ENCODE measurements at places on chromosomes 4 and X.
A peak's percentile ranks its signal among the peaks of the same experiment; 100 is the strongest.

- H3K27me3 ChIP-seq, result no peaks in the 10 kb centered on the region
- H3K4me1 ChIP-seq, result no peaks in the 10 kb centered on the region
- H3K4me3 ChIP-seq, result no peak overlapping the region
These were observed 71.0 kb downstream of the UCHL1 start for GRCh38 chr4:41327770-41328169.

DNA sequence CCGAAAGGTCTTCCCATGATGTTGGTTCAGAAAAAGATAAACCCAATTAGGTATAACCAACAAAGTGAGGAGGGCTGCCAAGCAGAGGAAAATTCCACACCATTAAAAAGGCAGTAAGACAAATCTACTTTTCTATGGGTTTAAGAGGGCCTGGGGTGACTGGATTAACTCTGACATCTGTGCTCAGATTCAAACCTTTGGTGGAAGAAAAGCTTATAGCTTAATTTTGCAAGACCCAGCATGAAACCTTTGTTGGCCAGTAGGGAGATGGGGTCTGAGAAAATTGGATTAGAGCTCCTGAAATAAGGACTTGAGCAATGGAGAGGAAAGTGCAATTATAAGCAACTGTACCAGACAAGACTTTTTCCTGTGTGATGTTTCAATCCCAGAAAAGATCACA is 104.2 kb downstream of the KDR start:
- DNase-seq, result no peak
- no peaks in the 10 kb centered on the region for H3K27me3 ChIP-seq
- no peaks in the 10 kb centered on the region for H3K36me3 ChIP-seq
- H3K4me3 ChIP-seq, result no peak overlapping the region
- H3K4me1 ChIP-seq, result no peaks in the 10 kb centered on the region

GRCh38 chr4:137663251-137664045 is 131.2 kb upstream of the PCDH18 start:
- no peak overlapping the region for H3K4me3 ChIP-seq
- peak overlapping the region; percentile 94 for H3K27ac ChIP-seq
- peaks cover 24% of the 10 kb centered on the region for H3K4me1 ChIP-seq
- H3K27me3 ChIP-seq, result no peaks in the 10 kb centered on the region

GRCh38 chrX:80285131-80285773 is 135.0 kb upstream of the TENT5D start:
- no peaks in the 10 kb centered on the region for H3K4me1 ChIP-seq
- no peaks in the 10 kb centered on the region for H3K27me3 ChIP-seq
- peak; percentile 30 for DNase-seq
- no peak overlapping the region for H3K4me3 ChIP-seq

GRCh38 chr4:76747563-76747962 is 150.4 kb downstream of the SOWAHB start:
- DNase-seq, result no peak
- no peak overlapping the region for H3K4me3 ChIP-seq
- peak overlapping the region; percentile 42 for H3K27ac ChIP-seq
- H3K4me1 ChIP-seq, result peaks cover 14% of the 10 kb centered on the region

GRCh38 chrX:13179100-13179499 is 134.7 kb upstream of the FAM9C start:
- H3K36me3 ChIP-seq, result no peaks in the 10 kb centered on the region
- no peaks in the 10 kb centered on the region for H3K27me3 ChIP-seq
- DNase-seq, result no peak
- no peak overlapping the region for H3K27ac ChIP-seq
- no peaks in the 10 kb centered on the region for H3K4me1 ChIP-seq
- no peak overlapping the region for H3K4me3 ChIP-seq

GRCh38 chrX:9530848-9531274 is 66.0 kb downstream of the TBL1X start:
- H3K4me3 ChIP-seq, result no peak overlapping the region
- H3K36me3 ChIP-seq, result no peaks in the 10 kb centered on the region
- peak overlapping the region; percentile 15 for H3K27ac ChIP-seq
- DNase-seq, result peak; percentile 81

- H3K4me1 ChIP-seq, result no peaks in the 10 kb centered on the region
- H3K36me3 ChIP-seq, result no peaks in the 10 kb centered on the region
- H3K27me3 ChIP-seq, result no peaks in the 10 kb centered on the region
- H3K4me3 ChIP-seq, result no peak overlapping the region
These were observed 3.5 kb upstream of the VMA21 start for GRCh38 chrX:151393514-151393913.

DNA sequence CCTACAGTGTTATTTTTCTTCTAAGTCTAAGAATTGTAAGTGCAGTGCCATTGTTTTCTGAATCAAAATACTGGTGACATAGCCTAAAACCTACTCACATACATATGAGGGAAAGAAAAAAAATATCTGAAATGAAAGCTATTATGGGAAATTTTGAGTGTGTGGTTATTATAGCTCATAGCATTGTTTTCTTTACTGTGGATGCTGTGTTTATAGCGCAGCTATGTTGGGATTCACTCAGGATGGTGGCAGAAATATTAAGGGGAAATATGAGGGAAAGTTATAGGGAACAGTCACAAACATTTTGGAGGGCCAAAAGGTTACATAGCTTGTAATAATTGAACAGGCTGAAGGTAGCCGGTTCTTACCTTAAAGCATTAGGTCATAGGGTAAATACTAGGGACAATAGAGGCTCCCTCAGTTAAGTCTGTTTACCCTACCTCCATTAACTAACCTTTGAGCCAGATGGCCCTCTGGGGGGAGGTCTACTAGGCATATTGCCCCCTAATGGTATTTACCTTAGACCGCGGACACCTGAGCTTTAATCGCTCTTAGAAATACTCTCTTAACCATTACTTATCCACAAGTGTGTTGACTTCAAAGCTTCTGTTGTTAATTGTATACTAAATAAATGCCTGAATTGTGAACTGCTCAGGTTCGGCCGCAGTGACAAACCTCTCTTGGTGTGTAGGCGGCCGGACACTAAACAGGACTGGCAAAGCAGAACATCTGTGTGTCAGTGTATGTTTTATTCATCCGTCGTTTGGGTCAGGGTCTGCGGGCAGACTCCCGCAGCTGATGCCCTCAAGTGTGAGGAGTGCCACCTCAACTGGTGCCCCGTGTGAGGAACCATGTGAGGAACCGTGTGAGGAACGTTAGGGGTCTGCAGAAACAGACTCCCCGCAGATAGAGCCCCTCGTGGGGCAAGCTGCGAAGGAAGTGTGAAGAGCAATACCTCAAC is 21.3 kb upstream of the SULT1B1 start:
- no peaks in the 10 kb centered on the region for H3K27me3 ChIP-seq
- H3K4me3 ChIP-seq, result no peak overlapping the region
- peak overlapping the region; percentile 67 for H3K27ac ChIP-seq
- DNase-seq, result no peak
- no peaks in the 10 kb centered on the region for H3K4me1 ChIP-seq

- H3K27me3 ChIP-seq, result no peaks in the 10 kb centered on the region
- no peak overlapping the region for H3K27ac ChIP-seq
- no peak for DNase-seq
- H3K36me3 ChIP-seq, result no peaks in the 10 kb centered on the region
These were observed 125.8 kb upstream of the LNX1 start for GRCh38 chr4:53717064-53717549.

DNA sequence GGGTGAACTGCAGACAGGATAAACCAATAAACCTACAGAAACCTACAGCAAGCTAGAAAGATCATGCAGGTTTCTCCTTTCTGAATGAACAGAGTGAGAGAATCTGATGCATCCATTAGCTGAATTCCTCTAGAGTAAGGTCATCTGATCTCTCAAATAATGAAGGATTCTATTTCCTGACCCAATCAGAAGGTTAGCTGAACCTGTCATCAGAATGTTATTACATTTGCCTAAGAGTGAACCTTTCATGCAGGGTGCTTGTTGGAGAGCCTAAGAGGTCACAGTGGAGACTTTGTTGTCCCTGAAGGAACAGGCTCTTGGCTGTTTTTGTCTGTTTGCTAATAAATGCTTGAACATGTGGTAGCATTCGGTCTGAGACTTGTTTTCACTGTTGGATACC is 24.0 kb downstream of the MEPE start:
- H3K4me1 ChIP-seq, result no peaks in the 10 kb centered on the region
- no peak overlapping the region for H3K27ac ChIP-seq
- DNase-seq, result no peak
- no peaks in the 10 kb centered on the region for H3K36me3 ChIP-seq

- H3K36me3 ChIP-seq, result no peaks in the 10 kb centered on the region
- H3K4me3 ChIP-seq, result no peak overlapping the region
- no peak overlapping the region for H3K27ac ChIP-seq
- no peaks in the 10 kb centered on the region for H3K27me3 ChIP-seq
These were observed 394.9 kb upstream of the PABPC5 start for GRCh38 chrX:91039777-91040176.

GRCh38 chr4:137519406-137519805 is 12.9 kb downstream of the PCDH18 start:
- peak overlapping the region; percentile 72 for H3K27ac ChIP-seq
- peaks cover 56% of the 10 kb centered on the region for H3K36me3 ChIP-seq
- H3K4me1 ChIP-seq, result peaks cover 3% of the 10 kb centered on the region
- H3K27me3 ChIP-seq, result no peaks in the 10 kb centered on the region
- DNase-seq, result no peak

DNA sequence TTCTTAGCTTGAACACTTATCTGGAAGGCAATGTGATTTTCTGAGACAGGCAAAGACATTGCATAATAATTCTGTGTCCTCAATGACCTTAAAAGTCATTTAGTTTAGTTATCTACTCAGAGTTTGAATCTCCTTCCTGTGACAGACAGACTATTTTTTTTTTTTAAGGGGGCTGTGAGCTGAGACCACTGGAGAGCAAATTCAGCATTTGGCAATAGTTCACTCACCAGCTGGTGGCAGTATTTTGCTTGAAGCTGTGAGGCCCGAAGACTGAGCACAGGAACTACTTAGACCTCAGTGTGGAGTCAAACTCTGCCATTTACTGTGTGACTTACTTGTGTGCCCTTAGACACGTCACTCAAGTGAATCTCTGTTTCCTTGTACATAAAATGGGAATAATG is 22.9 kb upstream of the CPE start:
- no peak overlapping the region for H3K27ac ChIP-seq
- peak; percentile 47 for DNase-seq
- H3K27me3 ChIP-seq, result no peaks in the 10 kb centered on the region
- no peaks in the 10 kb centered on the region for H3K36me3 ChIP-seq
- H3K4me3 ChIP-seq, result no peak overlapping the region

- DNase-seq, result no peak
- H3K36me3 ChIP-seq, result no peaks in the 10 kb centered on the region
- no peak overlapping the region for H3K27ac ChIP-seq
- H3K4me3 ChIP-seq, result no peak overlapping the region
- no peaks in the 10 kb centered on the region for H3K27me3 ChIP-seq
These were observed 568.8 kb downstream of the PPARGC1A start for GRCh38 chr4:23320931-23321587.

DNA sequence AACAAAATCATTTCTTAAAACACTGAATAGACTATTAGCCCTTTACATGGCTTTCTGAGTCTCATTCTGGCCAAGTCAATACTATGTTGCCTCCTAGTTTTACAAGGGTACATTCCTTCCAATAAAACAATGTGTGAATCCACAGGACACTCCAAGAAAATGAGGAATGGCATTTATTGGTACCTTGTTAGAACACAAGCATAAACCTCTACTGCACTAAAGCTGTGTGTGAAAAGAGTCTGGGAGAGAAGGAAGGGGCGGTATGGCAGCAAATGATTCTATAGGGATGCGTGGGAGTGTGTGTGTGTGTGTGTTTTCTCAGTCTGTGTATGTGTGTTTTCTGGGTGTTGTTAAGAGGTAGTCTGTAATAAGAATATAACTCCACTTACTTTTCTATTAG is 48.9 kb downstream of the CXCL1 start:
- no peak overlapping the region for H3K4me3 ChIP-seq
- no peaks in the 10 kb centered on the region for H3K4me1 ChIP-seq
- H3K27me3 ChIP-seq, result no peaks in the 10 kb centered on the region

GRCh38 chrX:9062641-9063040 is 28.7 kb upstream of the FAM9B start:
- no peaks in the 10 kb centered on the region for H3K4me1 ChIP-seq
- H3K4me3 ChIP-seq, result no peak overlapping the region
- no peak for DNase-seq
- no peaks in the 10 kb centered on the region for H3K36me3 ChIP-seq
- H3K27ac ChIP-seq, result no peak overlapping the region
- no peaks in the 10 kb centered on the region for H3K27me3 ChIP-seq
